DND-41 (cell line): ENCODE measurements at places on chromosomes 13 and 19.
A peak's percentile ranks its signal among the peaks of the same experiment; 100 is the strongest.

GRCh38 chr13:19959141-19959830 is 759 bp downstream of the ZMYM2 start:
- DNase-seq = peak; percentile 71

DNA sequence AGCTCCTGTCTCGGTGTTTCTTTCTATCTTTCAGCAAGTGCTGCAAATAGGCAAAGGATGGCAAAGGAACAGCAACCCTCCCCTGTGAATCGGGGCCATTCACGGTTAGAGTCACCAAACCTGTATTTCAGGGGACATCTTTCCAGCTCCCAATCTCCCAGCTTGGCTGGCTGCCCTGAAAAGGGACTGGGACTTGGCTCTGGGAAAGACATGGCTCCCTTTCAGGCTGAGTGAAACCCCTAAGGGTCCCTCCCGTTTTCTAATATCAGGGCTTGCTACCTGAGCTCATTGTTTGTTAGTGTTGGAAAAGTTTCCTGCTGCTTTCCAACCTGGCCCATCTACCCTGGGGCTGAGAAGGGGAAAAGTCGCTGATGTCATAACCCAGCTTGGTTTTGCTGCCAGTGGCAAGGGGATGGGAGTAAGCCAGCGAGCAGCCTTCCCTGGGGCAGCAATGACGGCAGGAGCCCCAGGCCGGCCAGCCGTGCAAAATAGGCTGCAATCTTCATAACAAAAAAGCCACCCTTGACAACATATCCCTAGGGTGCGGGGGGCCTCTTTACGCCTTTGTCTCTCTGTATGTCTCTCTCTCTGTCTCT is 29.9 kb downstream of the SERP2 start:
- no peak for DNase-seq

- no peak for DNase-seq
These were observed 80.6 kb upstream of the CLDN10 start for GRCh38 chr13:95471960-95472359.

- DNase-seq = no peak
These were observed 590.8 kb downstream of the LMO7 start for GRCh38 chr13:76226941-76227340.

DNA sequence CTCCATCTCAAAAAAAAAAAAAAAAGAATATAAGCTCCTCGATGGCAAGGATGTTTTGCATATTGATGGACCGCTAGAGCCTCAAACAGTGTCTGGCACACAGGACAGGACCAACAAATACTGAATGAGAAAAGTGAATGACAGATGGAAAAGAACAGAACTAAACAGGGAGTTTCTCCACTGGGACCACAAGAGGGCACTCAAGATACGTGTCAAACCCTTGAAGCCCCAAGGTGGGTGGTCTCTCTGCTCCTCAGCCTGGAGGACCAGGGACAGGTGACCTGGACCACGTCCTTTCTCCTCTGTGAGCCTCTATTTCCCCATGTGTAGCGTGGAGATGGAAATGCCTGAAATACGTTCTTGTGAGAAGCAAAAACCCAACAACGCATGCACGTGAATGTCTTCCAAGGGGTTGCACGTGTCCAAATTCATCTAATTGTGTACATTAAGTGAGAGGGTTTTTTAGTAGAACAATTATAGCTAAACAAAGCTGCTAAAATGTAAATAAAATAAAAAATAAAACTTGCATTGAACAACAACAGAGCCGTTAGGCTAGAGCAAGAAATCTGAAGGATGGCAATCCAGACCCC is 5.7 kb upstream of the CDC42EP5 start:
- peak; percentile 46 for DNase-seq

DNA sequence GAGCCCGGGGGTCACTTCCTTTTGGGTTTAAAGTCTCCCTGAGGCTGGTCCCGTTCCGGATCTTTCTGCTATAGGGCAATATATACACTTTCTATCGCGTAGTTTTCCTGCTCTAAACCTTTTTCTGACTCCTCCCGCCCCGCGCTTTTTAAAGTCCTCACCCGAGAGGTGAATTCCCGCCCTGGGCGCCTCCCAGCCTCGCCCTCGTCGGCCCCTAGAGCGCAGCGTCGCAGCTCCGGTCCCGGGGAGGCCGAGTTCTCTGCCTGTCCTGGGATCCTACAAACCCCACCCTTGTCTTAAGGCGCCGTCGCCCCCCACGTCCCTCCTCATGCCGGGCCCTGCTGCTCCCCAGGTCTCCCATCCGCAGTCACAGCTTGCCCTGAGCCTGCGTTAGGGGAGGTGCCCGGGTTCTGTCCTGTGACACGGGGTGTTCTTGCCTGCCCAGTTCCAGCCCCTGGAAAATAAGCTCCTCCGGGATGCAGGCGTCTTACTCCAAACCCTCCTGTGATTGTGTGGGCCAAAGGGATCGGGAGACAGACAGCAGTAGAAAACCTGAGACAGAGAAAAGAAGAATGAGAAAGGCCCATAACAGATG is 491 bp downstream of the ZNF525 start:
- peak; percentile 49 for DNase-seq
